Naive thymus-derived CD4-positive, alpha-beta T cell (primary cell): ENCODE measurements at places on chromosomes 5 and 9. TPM values are rescaled to one million over a fixed set of nuclear protein-coding genes. Genes with fewer than 3 reads are reported as not detected.

GRCh38 chr9:34490360-34490759 is 31.8 kb downstream of the DNAI1 start:
- DNase-seq: no peak

DNA sequence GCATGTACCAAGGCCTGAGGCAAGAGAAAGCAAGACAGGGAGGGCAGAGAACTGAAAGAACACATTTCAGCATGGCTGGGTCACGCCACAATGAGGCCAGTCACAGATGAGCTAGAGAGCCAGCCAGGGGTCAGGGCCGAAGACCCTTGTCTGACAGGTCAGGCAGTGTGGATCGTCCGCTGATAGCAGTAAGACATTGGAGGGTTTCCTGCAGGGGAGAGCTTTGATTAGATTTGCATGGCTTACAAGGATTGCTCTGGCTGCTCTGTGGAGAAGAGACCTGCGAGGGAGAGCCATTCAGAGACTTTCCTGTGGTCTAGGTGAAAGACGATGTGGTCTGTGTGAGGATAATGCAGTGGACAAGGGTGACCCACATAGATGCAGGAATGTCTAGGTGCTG is 93.1 kb downstream of the RALGPS1 start:
- DNase-seq: no peak

- DNase-seq: no peak
Observed at GRCh38 chr5:97418462-97418861, 235.4 kb upstream of the RIOK2 start.

The ADAMTS19 gene
- total RNA-seq: not detected

The IRX2 gene
- not detected for total RNA-seq

The MRPL41 gene
- 52.1 and 52.5 TPM in 2 replicates for total RNA-seq

The NREP gene
- 4.4 TPM for total RNA-seq
